ENCODE measurements at places on chromosomes 4 and X.

- no peak for DNase-seq
Measured at GRCh38 chr4:137905930-137906329, 336.2 kb downstream of the SLC7A11 start.

- DNase-seq = no peak
Measured at GRCh38 chr4:8939840-8940742, 68.5 kb upstream of the HMX1 start.

DNA sequence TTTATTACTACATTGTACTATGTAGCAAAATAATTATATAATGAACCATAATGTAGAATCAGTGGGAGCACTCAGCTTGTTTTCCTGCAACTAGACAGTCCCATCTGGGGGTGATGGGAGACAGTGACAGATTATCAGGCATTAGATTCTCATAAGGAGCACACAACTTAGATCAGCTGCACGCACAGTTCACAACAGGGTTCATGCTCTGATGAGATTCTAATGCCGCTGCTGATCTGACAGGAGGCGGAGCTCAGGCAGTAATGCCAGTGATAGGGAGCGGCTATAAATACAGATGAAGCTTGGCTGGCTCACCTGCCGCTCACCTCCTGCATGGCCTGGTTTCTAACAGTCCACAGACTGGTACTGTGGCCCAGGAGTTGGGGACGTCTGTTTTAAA, 199.2 kb downstream of the MAB21L2 start:
- no peak for DNase-seq

DNA sequence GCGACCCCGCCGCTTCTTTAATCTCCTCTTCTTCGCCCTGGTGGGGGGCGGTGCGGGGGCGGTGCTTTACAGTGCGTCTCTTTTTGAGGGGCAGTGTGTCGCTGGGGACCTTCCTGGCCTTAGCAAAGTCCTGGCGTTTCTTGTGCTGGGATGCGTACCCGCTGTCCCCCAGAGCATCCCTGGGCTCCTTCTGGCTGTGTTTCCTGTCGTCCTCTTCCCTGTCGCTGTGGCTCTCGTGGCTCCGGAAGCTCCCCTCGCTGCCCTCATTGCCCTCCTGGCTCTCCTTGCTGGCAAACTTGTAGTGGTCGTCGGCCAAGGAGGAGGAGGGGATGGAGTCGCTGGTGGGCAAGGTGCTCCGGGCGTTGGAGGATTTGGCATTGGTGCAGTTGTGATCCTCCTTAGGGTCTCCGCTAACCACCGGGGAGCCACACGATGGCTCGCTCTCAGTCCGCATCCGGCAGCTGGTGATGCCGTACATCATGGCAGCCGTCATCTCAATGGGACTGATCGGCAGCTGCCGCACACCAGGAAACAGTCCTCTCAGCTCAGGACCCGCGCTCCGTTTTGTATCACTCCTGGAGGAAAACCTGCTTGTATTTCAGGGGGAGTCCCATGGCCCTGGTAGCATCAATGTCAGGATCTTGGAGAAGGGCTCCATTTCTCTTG, 30.4 kb upstream of the TMSB15A start:
- no peak for DNase-seq

DNA sequence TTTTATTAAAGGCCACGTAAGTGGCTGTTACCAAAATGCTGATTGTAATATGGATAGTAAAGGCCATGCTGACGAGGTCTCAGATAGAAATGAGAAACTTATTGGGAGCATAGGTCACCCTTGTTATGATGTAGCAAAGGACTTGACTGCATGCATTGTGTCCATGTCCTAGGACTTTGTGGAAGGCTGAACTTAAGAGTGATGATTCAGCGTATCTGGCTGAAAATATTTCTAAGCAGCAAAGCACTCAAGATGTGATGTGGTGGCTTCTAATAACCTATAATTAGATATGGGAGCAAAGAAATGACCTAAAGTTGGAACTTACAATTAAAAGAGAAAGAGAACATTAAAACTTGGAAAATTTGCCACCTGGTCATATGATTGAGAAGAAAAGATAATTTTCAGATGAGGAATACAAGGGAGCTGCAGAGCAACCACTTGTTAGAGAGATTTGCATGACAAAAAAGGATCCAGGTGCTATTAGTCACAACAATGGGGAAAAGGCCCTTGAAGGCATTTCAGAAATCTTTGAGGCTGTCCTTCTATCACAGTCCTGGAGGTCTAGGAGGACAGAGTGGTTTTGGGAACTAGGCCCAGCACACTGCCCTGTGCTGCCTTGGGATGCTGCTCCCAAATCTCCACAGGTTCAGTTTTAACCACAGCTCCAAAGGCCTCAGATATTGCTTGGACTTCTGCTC, 793.7 kb upstream of the LCORL start:
- no peak for DNase-seq

- DNase-seq = no peak
Measured at GRCh38 chr4:37780444-37781130, 45.9 kb upstream of the PGM2 start.

GRCh38 chr4:5973486-5974220, 44.6 kb downstream of the C4orf50 start:
- no peak for DNase-seq

- DNase-seq = no peak
Measured at GRCh38 chrX:146454363-146454762, 355.2 kb upstream of the CXorf51B start.

GRCh38 chrX:107627838-107628661, at the start of gene PRPS1:
PRPS1 (plus strand) TSS chrX:107628510; CDS start chrX:107628629, 119 bp downstream.
- DNase-seq = peak; percentile 90

DNA sequence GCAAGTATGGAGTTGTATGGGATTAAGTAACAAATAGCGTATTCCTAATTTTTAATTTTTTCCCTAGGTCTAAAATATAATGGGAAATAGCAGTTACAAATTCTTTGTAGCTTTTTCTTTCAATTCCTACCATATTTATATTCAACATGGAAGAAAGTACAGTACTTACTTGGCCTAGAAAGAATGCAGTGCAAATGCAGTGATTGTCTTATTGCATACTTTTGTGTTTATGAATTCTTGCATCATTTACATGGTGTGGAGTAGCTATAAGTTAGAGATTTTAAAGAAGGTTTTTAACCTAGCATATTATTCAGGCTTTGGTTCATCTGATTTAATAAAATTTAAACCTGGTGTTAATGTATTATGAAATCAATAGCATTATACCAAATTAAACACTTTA, 263.3 kb downstream of the BMPR1B start:
- no peak for DNase-seq

DNA sequence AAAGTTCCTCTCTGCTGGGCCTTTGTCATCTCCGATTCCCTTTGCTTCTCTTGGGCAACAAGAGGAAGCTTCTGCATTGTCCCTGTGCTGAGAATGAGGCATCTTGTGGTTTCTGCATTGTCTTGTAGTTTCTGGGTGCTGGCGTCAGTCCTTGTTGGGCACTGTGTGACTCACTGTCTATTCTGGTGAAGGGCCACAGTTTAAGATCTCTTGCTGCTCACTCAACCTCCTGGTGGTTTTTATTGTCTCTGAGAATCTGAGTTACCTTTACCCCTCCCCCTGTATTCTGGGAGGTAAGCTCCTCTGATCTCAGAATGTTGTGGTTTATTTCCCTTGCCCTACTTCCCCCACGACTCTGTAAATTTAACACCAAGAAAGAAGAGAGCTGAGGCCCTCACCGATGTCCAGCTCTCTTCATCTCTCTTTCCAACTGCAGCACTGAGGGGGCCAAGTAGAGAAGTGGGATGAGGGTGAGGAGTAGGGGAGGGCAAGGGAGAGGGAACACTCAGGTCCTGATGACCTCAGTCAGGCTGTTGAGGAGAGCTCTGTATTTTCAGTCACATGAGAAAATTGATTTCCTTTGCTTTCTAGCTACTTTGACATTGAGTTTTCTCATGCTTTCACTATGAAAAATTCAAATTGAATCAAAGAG, 441.6 kb upstream of the PITX2 start:
- DNase-seq = no peak

DNA sequence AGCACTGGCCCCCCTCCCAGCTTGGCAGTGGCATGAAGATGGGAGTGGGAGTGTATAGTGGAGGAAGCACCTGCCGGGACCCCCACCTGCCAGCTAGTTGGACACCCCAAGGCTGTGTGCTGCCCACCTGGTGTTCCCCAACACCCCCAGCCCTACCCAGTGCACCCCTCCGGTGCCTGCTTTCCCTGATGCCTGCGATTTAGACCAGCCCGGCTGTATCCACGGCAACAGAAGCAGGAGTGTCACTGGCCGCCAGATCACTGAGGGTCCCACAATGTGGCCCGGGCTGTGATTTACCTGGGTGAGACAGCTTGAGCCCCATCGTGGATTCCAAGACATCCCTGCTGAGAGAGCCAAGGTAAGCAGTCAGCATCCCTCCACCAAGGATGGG, 533 bp downstream of the GPR173 start:
- DNase-seq = no peak

- no peak for DNase-seq
Measured at GRCh38 chrX:125826080-125826479, 340.0 kb downstream of the DCAF12L2 start.

- DNase-seq = no peak
Measured at GRCh38 chr4:29415771-29416170, 1304.4 kb upstream of the PCDH7 start.

DNA sequence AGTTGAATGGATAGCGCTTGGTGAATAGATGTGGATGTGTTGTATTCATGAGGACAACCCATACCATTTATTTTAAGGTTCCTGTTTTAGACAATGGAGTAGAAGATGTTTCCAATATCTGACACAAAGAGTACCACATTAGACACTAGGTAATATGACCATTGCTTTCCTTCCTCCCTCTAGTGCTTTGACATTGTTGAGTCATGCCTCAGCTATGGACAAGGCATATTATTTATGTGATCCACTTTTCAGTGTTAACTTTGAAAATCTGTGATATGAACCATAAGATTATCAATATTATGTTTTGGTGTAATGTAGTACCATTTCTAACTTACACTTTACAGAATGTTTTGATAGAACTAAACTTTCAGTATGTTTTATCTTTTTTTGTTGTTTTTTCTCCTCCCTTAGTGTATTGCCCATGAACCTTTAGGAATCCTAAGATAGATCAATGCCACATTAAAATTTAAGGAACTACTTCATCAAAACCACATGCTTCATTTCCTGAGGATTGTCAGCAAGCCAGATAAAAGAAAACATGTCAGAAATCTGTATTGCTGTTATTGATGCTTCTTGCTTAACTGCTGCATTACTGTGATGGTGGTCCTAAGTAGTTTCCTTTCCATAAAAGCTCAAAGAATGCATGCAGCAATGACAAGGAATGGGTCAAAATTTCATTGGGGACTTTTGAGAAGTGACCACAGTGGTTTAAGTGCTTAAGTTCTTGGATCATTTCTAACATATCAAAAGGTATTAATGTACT, 105.0 kb downstream of the PCDH7 start:
- DNase-seq = no peak

GRCh38 chr4:95190751-95191436, 357.9 kb downstream of the UNC5C start:
- DNase-seq = no peak

DNA sequence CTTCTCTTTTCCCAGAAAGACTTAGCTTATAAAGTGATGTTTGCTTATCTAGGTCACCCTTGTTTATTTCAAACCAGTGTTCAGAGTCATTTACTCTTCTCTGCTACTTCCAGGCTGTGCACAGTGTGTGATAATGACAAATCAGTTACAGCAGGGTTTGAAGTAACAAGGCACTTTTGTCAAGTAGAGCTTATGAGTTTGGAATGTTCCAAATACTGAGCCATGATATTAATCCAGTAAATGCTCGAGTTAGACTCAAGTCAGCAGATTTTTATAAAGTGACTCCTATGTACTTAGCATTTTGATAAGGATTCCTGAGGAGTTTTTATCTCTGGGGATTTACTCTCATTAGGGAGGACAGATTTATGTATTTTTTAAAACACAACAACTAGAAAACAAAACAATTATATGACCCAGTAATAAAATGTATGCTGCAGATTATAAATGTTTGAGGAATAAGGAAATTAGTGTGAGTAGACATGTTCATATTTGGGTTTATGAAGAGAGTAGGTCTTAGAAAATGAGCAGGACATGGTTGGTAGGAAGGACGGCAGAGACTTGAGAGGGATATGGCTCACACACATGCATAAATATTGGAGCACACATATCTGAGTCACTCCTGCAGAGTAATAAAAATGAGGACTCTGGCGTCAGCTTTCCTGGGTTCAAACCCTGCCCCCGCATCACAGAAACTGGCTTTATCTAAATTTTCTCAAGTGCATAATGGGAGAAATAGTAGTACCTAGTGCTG, 271.2 kb downstream of the FBXO8 start:
- no peak for DNase-seq

- DNase-seq = no peak
Measured at GRCh38 chr4:146123231-146123630, 52.3 kb upstream of the LSM6 start.

DNA sequence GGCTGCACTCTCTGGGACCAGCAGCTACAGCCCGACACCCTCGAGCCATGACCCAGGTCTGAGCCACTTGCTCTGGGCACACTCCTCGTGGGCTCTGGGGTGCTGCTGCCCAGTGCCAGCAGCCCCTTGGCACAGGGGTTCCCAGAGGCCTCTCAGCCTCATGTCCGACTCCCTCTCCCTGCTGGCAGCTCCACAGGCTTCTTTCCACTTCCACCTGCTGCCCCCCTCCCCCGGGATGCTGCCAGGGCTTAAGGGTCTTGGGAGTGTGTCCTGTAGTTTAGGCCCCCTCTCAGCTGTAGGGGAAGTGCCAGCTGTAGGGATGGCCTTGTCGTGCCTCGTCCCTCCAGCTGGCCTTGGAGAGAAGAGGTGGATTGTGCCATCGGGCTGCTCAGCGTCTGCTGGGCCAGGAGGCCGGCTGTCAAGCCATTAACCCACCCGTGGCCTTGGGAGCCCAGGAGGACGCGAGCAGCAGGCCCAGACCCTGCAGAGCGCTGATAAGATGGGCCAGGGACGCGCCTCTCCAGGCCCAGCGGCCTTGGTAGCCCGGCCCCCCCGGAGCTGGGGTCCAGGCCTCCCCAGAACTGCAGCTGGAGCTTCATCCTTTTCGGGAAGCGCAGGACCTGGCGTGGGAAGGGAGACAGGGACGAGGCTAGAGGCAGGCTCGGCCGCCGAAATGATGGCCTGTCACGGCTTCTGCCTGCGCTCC, 1.0 kb upstream of the USP27X start:
- no peak for DNase-seq

DNA sequence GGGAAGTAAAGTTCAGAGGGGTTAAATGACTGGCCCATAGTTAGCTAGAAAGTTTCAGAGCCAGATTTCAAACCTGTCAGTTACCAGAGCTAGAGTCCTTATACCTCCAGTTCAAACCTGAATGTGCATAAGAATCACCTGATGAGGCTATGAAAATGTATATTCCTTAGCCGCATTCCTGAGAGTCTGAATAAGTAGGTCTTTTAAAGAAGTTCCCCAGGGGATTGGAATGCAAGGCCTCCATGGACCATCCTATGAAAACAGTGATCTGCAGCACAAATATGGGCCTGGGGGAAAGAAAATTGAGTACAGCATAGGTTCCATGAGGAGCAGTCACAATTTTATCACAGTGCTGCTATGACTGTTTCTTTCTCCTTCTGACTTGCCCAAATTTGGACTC, 263.9 kb upstream of the CXorf66 start:
- DNase-seq = no peak

- DNase-seq = no peak
Measured at GRCh38 chr4:57494821-57495220, 384.6 kb upstream of the IGFBP7 start.
